ENCODE measurements at places on chromosomes 13 and 19.

- no peak for DNase-seq
Measured at GRCh38 chr13:97100821-97101220, 106.5 kb upstream of the OXGR1 start.

GRCh38 chr19:33472226-33472625 is 49.4 kb downstream of the PEPD start:
- DNase-seq: no peak

- DNase-seq: no peak
Measured at GRCh38 chr13:36891752-36892151, 28.3 kb downstream of the SMAD9 start.

GRCh38 chr13:44218501-44219240 is 155.0 kb upstream of the SERP2 start:
- DNase-seq: no peak

DNA sequence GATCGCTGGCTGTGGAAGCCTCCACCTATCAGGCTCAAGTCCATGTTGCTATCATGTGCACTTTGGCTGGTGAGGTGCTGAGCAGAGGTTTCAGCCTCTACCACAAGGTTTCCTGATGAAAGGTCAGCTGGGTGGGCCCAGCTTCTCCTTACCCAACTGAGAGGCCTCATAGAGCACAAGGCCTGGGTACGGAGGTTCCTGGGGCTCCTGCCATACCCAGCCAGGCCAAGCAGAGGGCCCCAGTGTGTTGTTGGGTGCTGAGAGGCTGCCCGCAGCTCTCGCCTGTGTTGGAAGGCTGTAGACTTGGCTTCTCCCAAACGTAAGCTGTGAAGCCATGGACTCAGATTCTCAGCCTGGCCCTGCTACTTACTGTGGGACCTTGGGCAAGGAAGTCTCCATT is 28.2 kb downstream of the ACTN4 start:
- no peak for DNase-seq

- DNase-seq: no peak
Measured at GRCh38 chr13:40235160-40235796, 431.2 kb downstream of the FOXO1 start.

- DNase-seq: no peak
Measured at GRCh38 chr13:58190577-58190976, 559.0 kb downstream of the PCDH17 start.

GRCh38 chr13:23621316-23621645 is 51.1 kb downstream of the TNFRSF19 start:
- no peak for DNase-seq

DNA sequence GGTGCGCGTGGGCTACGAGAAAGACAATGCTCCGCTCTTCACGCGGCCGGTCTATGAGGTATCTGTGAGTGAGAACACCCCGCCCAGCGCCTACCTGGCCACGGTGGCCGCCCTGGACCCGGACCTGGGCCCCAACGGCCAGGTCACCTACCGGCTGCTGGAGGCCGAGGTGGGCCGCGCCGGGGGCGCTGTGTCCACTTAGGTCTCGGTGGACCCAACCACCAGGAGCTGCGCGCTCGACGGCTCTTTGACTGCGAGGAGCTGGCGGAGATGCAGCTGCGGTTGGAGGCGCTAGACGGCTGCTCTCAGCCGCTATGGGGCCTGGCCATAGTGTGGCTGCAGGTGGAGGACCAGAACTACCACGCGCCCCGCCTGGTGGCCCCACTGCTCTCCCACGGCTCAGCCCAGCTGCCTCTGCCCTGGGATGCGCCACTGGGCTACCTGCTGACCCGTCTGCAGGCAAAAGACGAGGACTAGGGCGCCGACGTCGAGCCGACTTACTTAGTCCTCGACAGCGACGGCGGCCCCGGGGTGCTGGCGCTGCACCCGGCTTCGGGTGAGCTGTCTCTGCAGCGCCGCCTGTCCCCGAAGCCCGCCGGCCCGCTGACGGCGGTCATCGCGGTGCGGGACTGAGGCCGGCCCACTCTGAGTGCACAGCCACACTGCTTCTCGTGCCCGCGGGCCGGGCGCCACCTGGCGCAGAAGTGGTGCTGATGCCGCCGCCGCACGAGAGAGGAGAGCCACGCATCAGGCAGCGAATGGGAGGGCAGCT is 173.0 kb downstream of the OLFM4 start:
- no peak for DNase-seq

GRCh38 chr19:17862711-17863519 is 3.2 kb downstream of the RPL18A start:
- DNase-seq: no peak

DNA sequence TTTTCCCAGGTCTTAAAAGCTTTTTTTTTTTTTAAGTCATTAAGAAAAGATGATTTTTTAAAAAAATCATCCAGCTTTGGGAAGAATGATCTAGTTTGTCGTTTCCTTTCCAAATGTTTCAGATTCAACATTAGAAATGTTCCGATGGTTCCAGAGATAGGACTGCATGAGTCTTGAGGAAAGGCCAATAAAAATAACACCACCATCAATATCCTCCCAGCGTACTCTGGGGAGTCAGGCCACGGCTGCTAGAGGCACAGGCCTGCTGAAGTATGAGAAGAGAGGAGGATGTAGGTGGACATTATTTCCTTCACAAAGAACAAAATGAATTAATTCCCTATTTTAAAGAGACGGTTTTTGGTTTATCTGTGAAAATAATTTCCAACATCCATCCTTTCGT is 60.0 kb upstream of the SHISA2 start:
- DNase-seq: no peak

DNA sequence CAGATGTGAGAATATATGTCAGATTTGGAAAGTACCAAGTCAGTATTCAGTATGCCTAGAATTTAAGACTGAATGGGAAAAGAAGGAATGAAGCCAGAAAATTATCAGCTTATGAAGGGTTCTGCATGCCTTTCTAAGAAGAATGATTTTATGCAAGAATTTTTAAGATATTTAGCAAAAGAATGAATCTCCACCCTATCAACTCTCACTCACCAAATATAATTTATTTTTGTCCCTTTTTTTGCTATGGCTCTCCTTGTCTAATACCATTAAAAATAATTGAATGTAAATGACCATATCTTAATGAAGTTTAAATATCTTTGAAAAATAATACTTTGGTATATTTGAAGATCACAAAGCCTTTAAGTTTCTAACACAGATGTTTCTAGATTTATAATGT is 612.7 kb upstream of the GPC6 start:
- no peak for DNase-seq

DNA sequence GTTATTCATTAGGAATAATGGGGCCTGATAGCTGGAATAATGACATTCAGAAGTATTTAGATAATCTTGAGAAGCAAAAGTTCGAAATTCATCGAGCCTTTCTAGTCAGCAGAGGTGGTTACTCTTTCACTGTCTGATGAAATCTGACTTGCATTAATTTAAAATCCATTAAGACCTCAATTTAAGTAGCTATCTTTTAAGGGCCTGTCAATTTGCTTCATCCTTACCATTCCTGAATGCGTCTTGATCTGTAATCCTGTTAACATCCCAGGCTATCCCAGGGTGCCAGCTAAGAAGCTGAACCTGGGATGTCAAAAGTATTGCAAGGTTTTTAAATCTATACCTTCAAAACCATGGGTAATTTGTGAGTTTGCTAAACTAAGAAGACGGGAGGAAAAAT is 1491.0 kb upstream of the MIR17HG start:
- no peak for DNase-seq

DNA sequence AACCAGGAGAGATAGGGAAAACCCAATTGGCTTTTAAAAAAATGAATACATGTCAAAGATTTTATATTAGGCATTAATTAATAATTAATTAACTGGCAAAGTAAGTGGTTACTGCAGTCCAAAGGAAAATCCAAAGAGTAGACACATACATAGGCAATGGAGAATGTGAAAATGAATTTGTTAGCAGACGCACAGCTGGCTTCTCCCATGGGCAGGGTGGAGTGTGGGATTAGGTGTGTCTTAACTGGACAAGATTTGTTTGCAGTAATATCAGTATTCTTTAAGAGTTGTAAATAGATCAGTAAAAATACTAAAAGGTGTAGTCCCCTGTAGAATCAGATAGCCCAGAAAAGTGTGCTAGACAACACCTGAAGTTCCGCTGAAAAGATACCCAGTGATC is 58.7 kb downstream of the DHRS12 start:
- DNase-seq: no peak

- DNase-seq: no peak
Measured at GRCh38 chr13:78601874-78602560, 1.3 kb downstream of the POU4F1 start.

DNA sequence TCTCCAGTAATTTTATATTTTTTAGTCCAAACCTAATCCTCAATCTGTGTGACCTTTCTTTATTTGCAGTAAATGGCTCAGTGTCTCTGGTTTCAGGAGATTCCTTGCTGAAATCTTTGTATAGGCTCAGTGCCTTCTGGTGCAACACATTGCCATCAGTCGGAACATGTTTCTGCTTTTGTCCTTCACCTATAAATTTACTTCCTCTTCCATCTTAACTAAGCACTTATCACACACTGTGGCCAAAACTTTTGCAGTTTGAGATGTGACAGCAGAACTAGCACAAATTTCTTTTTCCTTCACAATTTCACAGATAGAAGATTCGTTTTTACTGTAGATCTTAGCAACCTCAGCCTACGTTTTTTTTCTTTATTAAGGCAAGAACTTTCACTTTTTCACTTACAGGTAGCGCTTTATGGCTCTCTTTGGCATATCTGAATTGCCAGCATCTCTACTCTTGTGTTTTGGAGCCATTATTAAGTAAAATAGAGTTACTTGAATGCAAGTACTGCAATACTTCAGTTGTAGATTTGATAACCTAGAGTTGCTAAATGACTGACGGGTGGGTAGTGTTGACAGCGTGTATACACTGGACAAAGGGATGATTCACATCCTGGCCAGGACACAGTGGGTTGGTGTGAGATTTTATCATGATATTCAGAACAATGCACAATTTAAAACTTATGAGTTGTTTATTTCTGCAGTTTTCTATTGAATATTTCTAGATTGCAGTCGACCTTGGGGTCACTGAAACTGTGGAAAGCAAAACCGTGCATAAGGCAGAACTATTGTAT is 44.3 kb downstream of the NDFIP2 start:
- no peak for DNase-seq

- no peak for DNase-seq
Measured at GRCh38 chr13:53499576-53500133, 471.0 kb downstream of the OLFM4 start.

GRCh38 chr19:7872306-7873204 is 1.6 kb downstream of the PRR36 start:
- DNase-seq: no peak

DNA sequence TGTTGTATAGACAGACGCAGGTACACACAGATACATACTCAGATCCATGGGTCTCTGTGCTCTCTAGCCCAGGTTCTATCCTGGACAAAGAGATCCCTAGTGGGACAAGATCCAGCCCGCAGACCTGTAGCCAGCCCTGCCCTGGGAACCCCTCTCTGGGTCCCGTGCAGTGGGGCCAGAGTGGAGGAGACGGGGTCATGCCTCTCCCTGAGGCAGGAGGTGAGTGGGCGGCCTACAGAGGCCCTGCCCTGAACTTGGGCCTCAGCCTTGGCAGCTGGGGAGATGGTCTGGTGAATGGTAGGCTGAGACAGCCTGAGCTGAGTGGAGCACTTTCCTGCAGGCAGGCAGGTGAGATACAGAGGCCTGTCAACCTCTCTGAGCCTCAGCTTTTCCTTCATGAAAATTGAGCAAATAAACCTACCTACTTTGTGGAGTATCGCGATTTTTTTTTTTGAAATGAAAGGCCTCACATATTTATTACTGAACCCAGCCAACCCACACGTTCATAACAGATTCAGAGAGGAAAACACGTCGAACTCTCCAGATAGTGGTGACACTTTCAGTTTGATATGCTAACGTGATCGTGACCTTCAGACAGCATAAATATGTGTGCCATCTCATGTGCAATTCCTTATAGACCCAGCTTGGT is 3.4 kb upstream of the JUND start:
- DNase-seq: no peak

GRCh38 chr19:19226663-19227062 is 14.9 kb downstream of the NCAN start:
- no peak for DNase-seq

- DNase-seq: no peak
Measured at GRCh38 chr13:33994826-33995502, 177.0 kb downstream of the RFC3 start.

GRCh38 chr19:49591731-49592485 is 926 bp downstream of the PRR12 start:
- DNase-seq: no peak

GRCh38 chr13:49669735-49670309 is 21.5 kb downstream of the EBPL start:
- DNase-seq: no peak

DNA sequence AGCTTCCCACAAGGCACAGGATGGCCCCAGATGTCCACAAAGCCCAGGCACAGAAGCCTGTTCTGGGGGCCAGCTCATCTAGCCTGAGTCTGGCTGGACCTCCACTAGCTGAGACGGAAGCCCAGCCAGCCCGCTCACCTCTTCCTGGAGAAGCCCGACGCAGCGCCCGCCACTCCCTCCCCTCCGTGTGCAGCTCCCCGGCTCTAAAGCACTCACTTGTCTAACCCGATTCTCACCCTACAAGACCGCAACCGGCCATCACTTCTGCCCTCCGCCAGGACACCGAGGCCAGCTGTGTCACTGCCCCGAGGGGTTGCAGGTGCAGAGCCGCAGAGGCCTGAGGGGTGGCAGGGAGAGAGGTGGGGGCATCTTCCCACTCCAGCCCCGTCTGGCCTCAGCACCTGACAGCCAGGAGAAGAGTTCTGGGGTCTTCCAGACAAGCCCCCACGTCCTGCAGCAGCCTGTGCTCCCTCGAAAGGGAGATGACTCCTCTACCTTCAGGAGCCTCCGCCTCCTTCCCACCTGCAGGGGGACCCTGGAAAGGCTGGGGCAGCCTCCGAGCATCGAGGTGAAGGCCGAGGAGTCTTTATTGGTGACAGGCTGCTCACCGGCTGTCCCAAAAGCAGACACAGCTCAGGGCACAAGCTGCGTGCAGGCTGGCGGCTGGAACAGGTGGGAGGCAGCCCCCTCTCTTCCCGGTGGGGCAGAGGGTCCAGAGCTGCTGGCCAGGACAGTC is 5.9 kb upstream of the DIRAS1 start:
- DNase-seq: no peak

DNA sequence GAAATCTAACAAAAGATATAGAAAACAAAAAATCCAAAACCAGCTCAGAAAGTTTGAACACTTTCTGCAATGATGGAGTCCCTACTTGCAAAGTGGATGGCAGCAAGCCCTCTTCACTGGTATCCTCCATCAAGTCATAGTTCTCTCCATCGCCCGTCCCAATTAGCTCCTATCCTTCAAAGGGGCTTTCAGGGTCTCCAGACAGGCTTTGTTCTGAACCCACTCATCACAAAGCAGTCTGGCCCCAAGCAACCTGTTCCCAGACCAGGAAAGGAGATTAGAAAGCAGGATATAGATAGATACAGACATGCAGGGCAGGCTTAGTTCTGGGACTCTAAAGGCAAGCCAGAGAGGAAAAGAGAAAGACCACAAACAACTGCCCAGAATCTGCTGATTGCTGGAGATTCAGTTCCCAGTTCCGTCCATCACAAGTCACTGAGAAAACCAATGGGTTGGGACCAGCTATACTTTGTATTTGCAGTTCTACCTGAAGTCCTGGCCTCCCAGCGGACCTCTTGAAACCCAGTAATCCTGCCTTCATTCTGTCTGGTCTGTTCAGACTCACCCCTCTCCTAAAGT is 47.2 kb upstream of the EPHX3 start:
- DNase-seq: no peak

All from stimulated activated CD8-positive, alpha-beta memory T cell treated with anti-CD3 and anti-CD28 coated beads, Interleukin-15, amount 100 ng/mL, for 1 hour (primary cell).